ENCODE measurements at places on chromosomes 11 and 22. TPM values are rescaled to one million over a fixed set of nuclear protein-coding genes. Genes with fewer than 3 reads are reported as not detected.

OR6T1 gene
- total RNA-seq = not detected

HBE1 gene
- total RNA-seq = not detected

BEST1 gene
- total RNA-seq = 2.3 TPM

NRXN2 gene
- total RNA-seq = 0.87 TPM

KRTAP5-9 gene
- total RNA-seq = not detected

TRIM3 gene
- 18.8 TPM for total RNA-seq

KCNJ1 gene
- total RNA-seq = not detected

LRRC4C gene
- not detected for total RNA-seq

NR1H3 gene
- total RNA-seq = 11.3 TPM

FAM180B gene
- total RNA-seq = not detected

KRTAP5-2 gene
- not detected for total RNA-seq
